ENCODE measurements at places on chromosomes 3 and 15. TPM values are rescaled to one million over a fixed set of nuclear protein-coding genes. Genes with fewer than 3 reads are reported as not detected.

TMOD2 gene
- total RNA-seq: 2.4 TPM

RBPMS2 gene
- total RNA-seq: 2.3 TPM

ZNF717 gene
- 14.8 TPM for total RNA-seq

ATP2C1 gene
- total RNA-seq: 123 TPM

PYGO1 gene
- total RNA-seq: 7.2 TPM

ERICH6 gene
- 0.09 TPM for total RNA-seq

PAK6 gene
- 13.8 TPM for total RNA-seq

CCR3 gene
- not detected for total RNA-seq

MDFIC2 gene
- not detected for total RNA-seq

GOLGA8T gene
- total RNA-seq: not detected

PLA2G4D gene
- 1.5 TPM for total RNA-seq

Measured in prostate gland (tissue), 2 donors.